ENCODE measurements at places on chromosomes 13 and 19.

DNA sequence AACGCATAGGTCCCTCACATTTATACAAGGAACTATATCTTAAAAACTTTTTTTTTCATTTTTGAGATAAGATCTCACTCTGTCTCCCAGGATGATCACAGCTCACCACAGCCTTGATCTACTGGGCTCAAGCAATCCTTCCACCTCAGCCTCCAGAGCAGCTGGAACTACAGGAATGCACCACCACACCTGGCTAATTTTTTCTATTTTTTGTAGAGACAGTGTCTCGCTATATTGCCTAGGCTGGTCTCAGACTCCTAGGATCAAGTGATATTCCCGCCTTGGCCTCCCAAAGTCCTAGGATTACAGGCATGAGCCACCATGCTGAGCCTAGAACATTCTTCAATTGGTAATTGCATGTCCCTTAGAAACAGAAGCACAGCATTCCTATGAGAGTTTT, 41.7 kb downstream of the RCBTB1 start:
- DNase-seq: no peak

DNA sequence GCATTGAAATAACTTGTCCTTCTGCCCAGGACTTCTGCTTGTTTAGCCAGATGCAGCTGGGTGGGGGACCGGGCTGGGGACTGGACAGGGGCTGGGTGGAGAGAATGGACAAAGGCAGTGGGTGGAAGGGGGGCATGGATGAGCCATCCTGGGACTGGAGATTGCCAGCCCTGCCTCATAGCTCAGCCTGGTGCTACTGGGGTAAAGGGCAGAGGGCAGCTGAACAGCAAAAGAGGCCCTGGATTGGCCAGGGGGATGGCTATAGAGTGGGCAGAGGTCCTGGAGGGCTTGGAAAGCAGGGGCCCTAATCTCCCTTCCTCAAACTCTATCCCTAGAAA, 17.7 kb upstream of the PLAUR start:
- DNase-seq: peak; percentile 15

GRCh38 chr19:38172001-38172400, 52.0 kb downstream of the DPF1 start:
- DNase-seq: no peak

GRCh38 chr19:50244695-50245094, 41.3 kb downstream of the MYH14 start:
- no peak for DNase-seq

- no peak for DNase-seq
Measured at GRCh38 chr19:41701401-41702075, 6.9 kb upstream of the CEACAM5 start.

GRCh38 chr19:11494634-11495285, 10.9 kb downstream of the ZNF653 start:
- no peak for DNase-seq

Data from hypothalamus (tissue), 51 donors.